NCI-H2107 (cell line): ENCODE measurements at places on chromosomes 6 and 20.

- DNase-seq, result no peak
These were observed 320.1 kb downstream of the BTBD3 start for GRCh38 chr20:12237772-12238171.

GRCh38 chr6:70507161-70507560 lies 59.6 kb upstream of the SDHAF4 start:
- DNase-seq, result no peak

- DNase-seq, result no peak
These were observed 10.9 kb upstream of the MBOAT1 start for GRCh38 chr6:20223141-20223540.

DNA sequence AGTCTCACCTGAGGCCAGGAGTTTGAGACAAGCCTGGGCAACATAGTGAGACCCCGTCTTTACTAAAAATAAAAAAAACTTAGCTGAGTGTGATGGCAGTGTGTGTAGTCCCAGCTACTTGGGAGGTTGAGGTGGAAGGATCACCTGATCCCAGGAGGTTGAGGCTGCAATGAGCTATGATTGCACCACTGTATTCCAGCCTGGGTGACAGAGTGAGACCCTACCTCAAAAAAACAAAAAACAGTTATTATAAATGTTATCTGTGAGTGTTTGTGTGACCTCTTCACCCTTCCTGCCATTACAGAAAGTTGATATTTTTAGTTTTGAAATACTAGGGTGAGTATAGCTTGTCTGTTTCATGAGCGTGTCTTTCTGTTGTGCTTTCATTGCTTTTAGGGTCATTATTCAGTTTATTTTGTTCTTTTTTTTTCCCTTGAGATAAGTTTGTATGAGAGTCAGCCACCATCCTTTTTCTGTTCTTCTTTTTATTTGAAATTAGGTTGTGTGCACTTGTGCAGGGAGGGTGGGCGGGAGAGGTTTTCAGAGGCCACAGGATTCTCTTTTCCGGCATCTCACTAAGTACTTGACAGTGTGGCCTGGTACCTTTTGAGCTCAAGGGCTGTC lies 26.2 kb downstream of the CDYL start:
- DNase-seq, result no peak

- no peak for DNase-seq
These were observed 40.3 kb upstream of the XRN2 start for GRCh38 chr20:21262812-21263211.

GRCh38 chr6:79712144-79712543 lies 81.0 kb downstream of the SH3BGRL2 start:
- DNase-seq, result no peak

DNA sequence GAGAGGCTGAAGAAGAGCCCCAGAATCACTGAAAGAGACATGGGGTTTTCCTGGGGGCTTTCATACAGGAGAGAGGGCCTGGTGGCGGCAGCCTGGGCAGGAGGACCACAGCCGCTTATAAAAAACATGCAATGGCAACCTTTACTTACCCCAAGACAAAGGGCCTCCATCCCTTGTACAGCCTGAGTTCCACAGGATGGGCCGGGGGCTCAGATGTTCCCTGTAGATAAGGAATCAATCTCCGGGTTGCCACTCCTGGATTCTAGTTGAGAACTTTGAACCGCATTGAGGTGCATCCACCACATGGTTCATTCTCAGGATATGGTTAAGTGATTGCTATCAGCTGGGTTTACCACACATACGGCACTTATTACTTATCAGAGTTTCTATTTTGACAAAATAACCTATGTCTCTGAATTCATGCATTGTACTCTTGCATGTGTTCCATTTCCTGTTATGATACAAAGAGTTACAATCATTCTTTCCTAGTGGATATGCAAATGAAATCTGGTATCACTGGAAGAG lies 677.6 kb downstream of the KIF16B start:
- DNase-seq, result no peak

GRCh38 chr6:156691018-156691417 lies 86.2 kb upstream of the ARID1B start:
- DNase-seq, result no peak

DNA sequence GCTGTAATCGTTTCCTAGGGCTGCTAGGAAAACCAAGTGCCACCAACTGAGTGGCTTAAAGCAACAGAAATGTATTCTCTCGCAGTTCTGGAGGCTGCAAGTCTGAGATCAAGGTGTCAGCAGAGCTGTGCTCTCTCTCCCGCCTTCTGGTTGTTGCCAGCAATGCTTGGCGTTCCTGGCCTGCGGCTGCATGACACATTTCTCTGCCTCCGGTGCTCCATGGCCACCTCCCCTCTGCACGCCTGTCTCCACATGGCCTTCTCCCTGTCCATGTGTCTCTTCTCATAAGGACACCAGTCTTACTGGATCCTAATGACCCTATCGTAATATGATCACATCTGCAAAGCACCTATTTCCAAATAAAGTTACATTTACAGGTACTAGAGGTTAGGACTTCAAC lies 91.7 kb upstream of the AKAP12 start:
- no peak for DNase-seq

DNA sequence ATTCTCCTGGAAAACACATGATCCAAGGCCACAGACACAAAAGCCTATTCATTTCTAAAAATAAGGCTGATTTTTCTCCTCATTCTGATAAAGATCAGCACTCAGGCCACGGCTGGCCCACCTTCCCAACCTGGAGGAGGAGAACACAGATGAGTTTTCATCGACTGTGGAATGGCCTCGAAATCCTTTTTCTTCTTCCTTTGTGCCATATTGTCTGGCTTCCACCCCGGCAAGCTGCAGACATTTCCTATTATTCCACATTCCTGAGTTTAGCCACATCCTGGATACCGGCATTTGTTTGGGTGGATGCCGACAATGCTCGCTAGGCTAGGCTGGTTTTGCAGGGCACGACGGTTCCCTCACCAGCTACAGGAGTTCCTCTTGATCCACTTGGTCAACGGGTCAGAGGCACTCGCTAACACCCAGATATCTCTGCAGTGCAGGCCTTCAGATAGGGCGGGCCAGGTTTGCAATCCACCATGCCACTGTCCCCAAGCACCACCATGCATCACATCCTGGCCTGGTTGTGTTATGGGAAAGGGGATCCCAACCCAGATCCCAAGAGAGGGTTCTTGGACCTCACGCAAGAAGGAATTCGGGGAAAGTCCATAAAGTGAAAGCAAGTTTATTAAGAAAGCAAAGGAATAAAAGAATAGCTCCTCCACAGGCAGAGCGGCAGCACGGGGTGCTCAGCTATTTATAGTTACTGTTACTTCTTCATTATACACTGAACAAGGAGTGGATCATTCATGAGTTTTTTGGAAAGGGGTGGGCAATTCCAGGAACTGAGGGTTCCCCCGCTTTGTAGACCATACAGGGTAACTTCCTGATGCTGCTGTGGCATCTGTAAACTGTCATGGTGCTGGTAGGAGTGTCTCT lies 4.2 kb upstream of the CTSZ start:
- DNase-seq, result no peak

GRCh38 chr6:137868721-137869548 lies 1.9 kb downstream of the TNFAIP3 start:
- DNase-seq, result no peak

- no peak for DNase-seq
These were observed 66.1 kb downstream of the FAM50B start for GRCh38 chr6:3915076-3915791.

- no peak for DNase-seq
These were observed 103.4 kb downstream of the PDE10A start for GRCh38 chr6:165559632-165560031.

- DNase-seq, result no peak
These were observed 51.7 kb upstream of the FOXP4 start for GRCh38 chr6:41494212-41495110.

DNA sequence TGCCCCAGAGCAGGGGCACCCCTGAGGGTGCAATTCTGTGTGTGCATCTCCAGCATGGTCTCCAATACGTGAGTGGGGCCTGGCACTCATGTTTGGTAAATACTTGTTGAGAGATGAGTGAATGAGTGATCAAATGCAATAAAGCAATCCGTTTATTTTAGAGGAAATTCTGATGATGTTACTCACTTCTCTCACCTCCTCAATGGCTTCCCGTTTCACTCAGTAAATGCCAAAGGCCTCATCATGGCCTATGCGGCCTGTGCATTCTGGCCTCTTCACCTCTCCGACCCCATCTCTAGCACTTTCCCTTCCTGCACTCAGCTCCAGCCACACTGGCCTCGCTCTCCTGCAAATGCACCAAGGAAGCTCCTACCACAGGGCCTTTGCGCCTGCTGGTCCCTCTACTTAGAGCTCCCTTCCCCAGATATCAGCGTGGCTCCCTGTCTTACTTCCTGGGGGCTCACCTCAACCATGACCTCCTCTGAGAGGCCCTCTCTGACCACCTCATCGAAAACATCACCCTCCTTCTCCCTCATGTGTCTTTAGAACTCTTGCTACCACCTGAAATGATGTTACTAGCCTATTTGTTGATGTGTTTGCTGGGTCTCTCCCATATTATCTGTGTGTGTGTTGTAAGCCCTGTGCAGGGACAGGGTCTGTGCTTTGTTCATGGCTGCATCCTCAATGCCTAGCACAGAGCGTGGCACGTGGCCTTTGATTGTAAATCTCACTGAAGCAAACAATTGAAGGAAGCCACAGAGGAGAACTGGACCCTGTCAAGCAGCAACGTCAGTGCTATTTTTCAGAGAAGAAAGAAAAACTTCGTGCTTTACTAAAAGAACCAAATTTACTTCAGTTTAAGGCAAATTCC lies 42.6 kb downstream of the RAB44 start:
- DNase-seq, result no peak

- DNase-seq, result no peak
These were observed 84.9 kb downstream of the ATXN1 start for GRCh38 chr6:16676376-16676775.

DNA sequence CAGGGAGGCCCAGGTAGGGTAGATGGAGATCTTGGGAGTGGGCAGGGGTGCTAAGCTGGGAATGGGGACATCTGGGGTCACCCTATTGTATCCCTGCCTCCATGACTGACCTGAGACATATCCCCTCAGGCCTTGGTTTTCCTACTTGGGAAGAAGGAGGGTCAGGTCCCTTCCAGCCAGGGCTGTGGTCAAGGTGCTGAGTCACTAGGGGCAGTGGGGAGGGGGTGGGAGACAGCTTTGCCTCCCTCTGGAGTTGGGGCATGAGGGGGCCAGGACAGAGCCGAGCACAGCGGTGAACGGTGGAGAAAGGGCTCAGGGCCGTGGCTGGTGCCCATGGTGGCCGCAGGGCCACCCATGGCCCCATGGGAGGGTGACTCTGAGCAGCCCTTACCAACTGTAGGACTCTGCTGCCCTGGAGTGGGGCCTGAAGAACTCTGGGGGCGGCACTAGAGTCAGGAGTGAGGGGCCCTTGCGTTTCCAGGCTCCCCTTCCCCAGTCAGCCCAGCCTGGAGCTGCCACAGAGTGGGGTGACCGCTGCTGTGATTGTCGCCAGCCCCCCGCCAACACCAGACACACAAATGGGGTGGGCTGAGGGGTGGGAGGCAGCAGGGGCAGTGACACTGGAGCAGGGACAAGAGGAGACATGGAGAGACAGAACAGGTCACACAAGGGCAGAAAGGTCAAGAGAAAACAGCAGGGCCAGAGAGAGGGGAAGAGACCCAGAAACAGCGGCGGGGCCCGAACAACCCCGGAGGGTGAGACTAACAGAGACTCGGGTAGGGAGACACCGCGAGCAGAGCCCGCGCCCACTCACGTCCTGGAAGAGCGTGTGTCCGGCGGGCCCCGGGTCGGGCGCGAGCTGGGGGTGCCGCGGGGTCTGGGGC lies 576 bp downstream of the NECAB3 start:
- no peak for DNase-seq

GRCh38 chr20:7505835-7506221 lies 434.4 kb downstream of the HAO1 start:
- no peak for DNase-seq

- no peak for DNase-seq
These were observed 34.1 kb downstream of the ERMARD start for GRCh38 chr6:169785566-169785965.

GRCh38 chr6:74937936-74938335 lies 267.9 kb downstream of the COL12A1 start:
- no peak for DNase-seq

- DNase-seq, result no peak
These were observed 108.4 kb upstream of the SLC35B3 start for GRCh38 chr6:8543714-8544113.

GRCh38 chr6:138864343-138864890 lies 68.5 kb downstream of the ECT2L start:
- DNase-seq, result no peak

DNA sequence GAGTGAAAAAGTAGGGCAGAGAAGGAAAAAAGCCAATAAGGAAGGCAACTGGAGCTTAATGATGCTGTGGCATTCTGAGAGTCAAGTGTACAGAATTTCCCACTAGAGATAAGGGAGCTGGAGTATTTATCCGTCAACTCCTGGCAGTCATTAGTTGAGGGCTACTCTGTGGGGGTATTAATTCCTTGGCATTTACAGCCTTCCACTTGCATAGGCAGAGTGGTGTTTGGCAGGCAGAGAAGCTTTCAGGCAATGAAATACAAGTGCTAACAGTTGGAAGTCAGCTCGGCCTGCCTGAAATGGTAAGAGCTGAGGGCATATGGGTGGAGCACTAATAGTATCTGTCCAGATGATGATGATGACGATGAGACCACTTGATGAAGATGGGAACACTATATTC lies 207.3 kb upstream of the FLRT3 start:
- no peak for DNase-seq

DNA sequence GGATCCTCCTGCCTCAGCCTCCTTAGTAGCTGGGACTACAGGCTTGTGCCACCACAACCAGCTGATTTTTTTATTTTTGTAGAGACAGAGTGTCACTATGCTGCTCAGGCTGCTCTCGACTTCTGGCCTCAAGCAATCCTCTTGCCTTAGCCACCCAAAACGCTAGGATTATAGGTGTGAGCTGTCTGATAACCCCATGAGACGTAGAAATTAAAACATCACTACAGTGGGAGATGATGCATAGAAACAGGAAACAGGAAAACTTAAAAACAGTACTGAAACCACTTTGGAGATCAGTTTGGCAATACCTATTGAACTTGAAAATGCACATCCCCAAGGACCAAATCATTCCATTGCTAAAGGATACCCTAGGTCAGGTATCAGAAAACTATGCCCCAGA lies 10.8 kb downstream of the SENP6 start:
- DNase-seq, result no peak

DNA sequence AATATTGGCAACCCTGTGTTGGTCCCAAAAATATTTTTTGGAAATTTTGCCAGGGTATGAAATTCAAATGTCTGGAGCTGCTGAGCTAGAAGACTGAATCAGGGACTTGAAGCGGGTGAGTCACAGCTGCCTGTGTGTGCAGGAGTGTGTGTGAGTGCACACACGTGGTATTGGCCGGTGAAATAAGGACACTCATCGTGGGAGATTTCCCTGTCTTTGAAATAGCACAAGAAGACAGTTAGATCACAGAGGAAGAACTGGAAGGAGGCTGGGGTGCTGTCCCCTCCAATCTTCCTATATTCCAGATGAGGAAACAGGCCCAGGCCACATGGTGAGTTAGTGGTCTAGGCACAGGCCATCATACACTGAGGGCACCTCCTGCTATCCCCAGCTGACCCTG lies 123.8 kb upstream of the MLN start:
- no peak for DNase-seq

GRCh38 chr20:14950633-14951032 lies 613.2 kb upstream of the FLRT3 start:
- DNase-seq, result no peak

GRCh38 chr6:33467091-33467490 lies 12.7 kb downstream of the ZBTB9 start:
- no peak for DNase-seq

- no peak for DNase-seq
These were observed 57.1 kb upstream of the MAP7 start for GRCh38 chr6:136607204-136607931.
